ENCODE measurements at places on chromosomes 12 and 14. TPM values are rescaled to one million over a fixed set of nuclear protein-coding genes. Genes with fewer than 3 reads are reported as not detected.

OVCH1 gene
- polyA plus RNA-seq, result 0.19 TPM

FAM186B gene
- 0.04 TPM for polyA plus RNA-seq

MMP14 gene
- 7.6 TPM for polyA plus RNA-seq

DACT1 gene
- 0.88 TPM for polyA plus RNA-seq

ENDOU gene
- polyA plus RNA-seq, result 0.82 TPM

KITLG gene
- 1.6 TPM for polyA plus RNA-seq

FSCB gene
- polyA plus RNA-seq, result not detected

FAM234B gene
- 0.89 TPM for polyA plus RNA-seq

WIF1 gene
- polyA plus RNA-seq, result not detected

GRCh38 chr12:102957339-102958050, at the start of gene ASCL1:
Gene ASCL1 (plus strand): TSS chr12:102957674. CDS start chr12:102958245, 571 bp downstream.
- H3K4me3 ChIP-seq, result peak within 1 kb of the TSS; percentile 54
- no peak within 1 kb of the TSS for H3K27ac ChIP-seq
- H3K4me1 ChIP-seq, result no peaks in the 10 kb centered on the region
- peaks cover 98% of the 10 kb centered on the region for H3K27me3 ChIP-seq
- no peak for DNase-seq
- H3K36me3 ChIP-seq, result no peaks in the 10 kb centered on the region

DNA sequence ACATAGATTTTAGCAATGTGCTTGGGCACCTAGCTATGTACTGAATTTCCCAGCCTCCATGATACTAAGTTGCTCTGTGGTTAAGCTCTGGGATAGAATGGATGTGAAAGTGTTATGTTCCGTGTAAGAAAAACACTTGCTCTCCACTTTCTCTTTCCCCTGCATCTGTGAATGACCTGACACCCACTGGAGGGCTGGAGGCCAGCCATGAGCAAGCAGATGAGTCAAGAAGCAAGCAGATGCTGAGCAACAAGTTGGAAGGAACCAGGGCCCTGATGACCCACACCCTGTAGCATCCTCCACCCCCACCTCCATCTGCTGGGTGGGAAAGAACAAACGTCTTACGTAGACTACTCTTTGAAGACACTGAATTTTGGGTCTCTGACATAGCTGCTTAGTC, 56.6 kb downstream of the EID3 start:
- no peak overlapping the region for H3K4me3 ChIP-seq
- H3K27ac ChIP-seq, result no peak overlapping the region
- H3K27me3 ChIP-seq, result no peaks in the 10 kb centered on the region
- H3K36me3 ChIP-seq, result peaks cover 2% of the 10 kb centered on the region
- H3K4me1 ChIP-seq, result no peaks in the 10 kb centered on the region
- DNase-seq, result no peak

DNA sequence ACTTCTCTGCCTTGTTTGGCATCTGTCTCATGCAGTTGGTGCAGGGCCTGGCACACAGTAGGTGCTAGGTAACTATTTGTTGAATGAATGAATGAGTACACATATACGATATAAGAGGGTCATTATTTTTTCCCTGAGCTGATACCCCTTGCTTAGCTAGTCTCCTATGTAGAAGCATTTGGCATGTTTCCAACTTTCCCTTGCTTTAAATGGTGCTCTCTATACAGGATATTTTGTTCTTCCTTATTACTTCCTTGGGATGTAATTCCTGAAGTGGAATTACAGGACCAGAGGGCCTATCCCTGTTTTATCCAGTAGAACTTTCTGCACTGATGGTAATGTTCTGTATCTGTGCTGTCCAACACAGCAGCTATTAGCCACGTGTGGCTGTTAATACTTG, 250.1 kb upstream of the PWP1 start:
- H3K4me3 ChIP-seq, result no peak overlapping the region
- no peaks in the 10 kb centered on the region for H3K36me3 ChIP-seq
- H3K4me1 ChIP-seq, result no peaks in the 10 kb centered on the region
- H3K27me3 ChIP-seq, result no peaks in the 10 kb centered on the region

DNA sequence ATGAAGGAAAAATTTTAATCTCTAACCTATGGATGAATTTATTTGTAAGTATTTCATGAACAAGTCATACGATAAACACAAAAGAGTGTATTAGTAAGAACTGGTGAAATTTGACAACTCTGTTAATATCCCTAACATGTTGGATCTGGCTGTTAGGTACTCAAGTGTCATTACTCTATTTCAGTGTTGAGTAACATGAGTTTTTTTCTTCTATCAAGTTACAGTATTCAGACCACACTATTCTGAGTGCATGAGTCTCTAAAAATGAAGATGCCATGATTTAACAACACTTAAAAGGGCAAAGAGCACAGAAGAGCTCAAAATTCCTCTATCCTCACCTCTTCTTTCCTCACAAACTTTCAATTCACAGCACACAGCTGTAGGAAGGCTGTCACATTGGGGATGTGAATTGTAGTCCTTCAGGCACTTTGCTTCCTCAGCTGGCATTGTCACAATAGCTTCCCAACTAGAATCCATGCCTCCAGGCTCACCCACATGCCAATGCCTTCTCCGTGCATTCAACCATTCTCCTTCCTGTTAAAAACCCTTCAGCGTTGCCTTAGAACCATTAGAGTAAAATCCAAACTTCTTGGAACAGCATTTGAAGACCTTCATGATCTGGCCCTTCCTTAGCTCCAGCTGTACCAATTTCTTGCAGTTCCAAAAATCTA, 73.7 kb upstream of the DBX2 start:
- DNase-seq, result no peak
- H3K27me3 ChIP-seq, result no peaks in the 10 kb centered on the region
- no peak overlapping the region for H3K4me3 ChIP-seq
- peaks cover 9% of the 10 kb centered on the region for H3K4me1 ChIP-seq

DNA sequence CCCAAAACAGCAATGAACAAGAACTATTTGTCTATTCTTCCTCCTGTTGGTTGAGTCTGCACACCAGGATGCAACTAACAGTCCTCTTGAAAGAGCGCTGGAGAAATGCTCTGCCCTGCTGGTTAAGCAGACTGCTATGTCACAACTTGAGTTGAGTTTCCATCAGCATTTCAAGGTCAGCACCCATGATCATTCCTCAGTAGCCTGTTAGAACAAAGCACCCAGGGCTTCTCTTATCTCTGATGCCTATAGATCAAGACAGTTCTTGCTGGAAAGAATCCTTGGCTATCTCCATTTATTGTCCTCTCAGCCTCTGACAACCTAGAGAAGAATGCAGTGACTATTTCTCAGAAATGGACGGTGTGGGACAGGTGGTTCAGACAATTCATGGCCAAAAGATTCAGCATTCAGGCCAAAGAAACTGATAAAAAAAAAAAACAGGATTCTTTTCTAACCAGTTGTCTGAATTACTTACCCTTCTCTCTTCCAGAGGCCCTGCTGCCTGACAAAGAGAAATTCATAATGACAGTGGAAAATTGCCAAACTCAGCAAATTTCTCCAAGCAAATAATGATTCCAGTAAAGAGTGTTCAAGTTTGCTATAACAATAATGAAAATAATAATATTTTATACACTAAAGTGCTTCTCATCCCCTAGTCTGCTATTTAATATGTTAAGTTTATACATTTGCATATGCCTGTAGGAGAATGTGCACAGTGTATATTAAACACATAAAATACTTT, 306.7 kb downstream of the EMP1 start:
- no peaks in the 10 kb centered on the region for H3K27me3 ChIP-seq
- DNase-seq, result no peak
- H3K36me3 ChIP-seq, result no peaks in the 10 kb centered on the region

- no peak overlapping the region for H3K4me3 ChIP-seq
- H3K27me3 ChIP-seq, result no peaks in the 10 kb centered on the region
- no peak for DNase-seq
- H3K27ac ChIP-seq, result no peak overlapping the region
Measured at GRCh38 chr12:57166971-57167371, 19.6 kb upstream of the LRP1-AS start.

- no peak for DNase-seq
- no peaks in the 10 kb centered on the region for H3K4me1 ChIP-seq
- H3K36me3 ChIP-seq, result no peaks in the 10 kb centered on the region
- H3K4me3 ChIP-seq, result no peak overlapping the region
- H3K27ac ChIP-seq, result no peak overlapping the region
Measured at GRCh38 chr12:32714772-32715171, 35.7 kb downstream of the DNM1L start.

- H3K27me3 ChIP-seq, result no peaks in the 10 kb centered on the region
- no peak for DNase-seq
- no peaks in the 10 kb centered on the region for H3K36me3 ChIP-seq
- no peak overlapping the region for H3K4me3 ChIP-seq
- no peaks in the 10 kb centered on the region for H3K4me1 ChIP-seq
Measured at GRCh38 chr12:10052193-10052913, 21.9 kb downstream of the CLEC9A start.

DNA sequence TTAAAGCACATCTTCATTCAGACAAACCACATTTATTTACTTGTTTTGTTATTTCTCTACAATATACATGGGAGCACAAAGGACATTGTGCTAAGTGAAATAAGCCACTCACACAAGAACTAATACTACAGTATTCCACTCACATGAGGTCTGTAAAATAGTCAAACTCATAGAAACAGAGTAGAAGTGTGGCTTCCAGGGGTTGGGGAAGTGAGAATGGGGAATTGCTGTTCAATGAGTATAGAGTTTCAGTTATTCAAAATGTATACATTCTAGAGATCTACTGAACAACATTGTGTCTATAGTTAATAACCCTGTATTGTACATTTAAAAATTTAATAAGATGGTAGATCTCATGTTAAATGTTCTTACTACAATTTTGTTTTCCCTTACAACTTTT, 88.8 kb downstream of the ATXN7L3B start:
- DNase-seq, result no peak
- H3K36me3 ChIP-seq, result no peaks in the 10 kb centered on the region
- H3K4me3 ChIP-seq, result no peak overlapping the region
- H3K27ac ChIP-seq, result no peak overlapping the region
- no peaks in the 10 kb centered on the region for H3K4me1 ChIP-seq

DNA sequence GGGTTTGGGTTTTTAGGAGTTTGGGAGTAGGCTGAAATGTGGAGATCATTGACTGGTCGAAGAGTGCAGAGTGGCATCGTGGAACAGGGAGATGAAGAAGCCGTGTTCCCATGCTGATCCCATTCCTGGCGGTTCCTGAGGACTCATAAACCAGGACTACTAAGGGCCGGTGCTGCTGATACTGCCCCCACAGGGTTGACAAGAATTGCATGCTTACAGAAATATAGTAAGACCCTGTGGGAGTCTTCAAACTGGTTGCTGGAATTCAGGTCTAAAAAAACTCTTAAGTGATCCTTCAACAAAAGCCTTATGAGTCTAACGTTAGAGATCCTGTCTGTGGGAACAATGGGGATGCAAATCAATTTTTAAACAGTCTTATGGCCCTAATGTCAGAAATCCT, 64.0 kb upstream of the ARHGAP5 start:
- no peak overlapping the region for H3K27ac ChIP-seq
- H3K4me3 ChIP-seq, result no peak overlapping the region
- H3K4me1 ChIP-seq, result peaks cover 22% of the 10 kb centered on the region
- H3K36me3 ChIP-seq, result no peaks in the 10 kb centered on the region
- DNase-seq, result no peak

GRCh38 chr14:89650077-89650978, 233.3 kb upstream of the FOXN3 start:
- H3K4me1 ChIP-seq, result no peaks in the 10 kb centered on the region
- no peak overlapping the region for H3K27ac ChIP-seq
- no peaks in the 10 kb centered on the region for H3K27me3 ChIP-seq
- H3K36me3 ChIP-seq, result no peaks in the 10 kb centered on the region
- H3K4me3 ChIP-seq, result no peak overlapping the region

- no peak overlapping the region for H3K4me3 ChIP-seq
- no peak overlapping the region for H3K27ac ChIP-seq
- H3K4me1 ChIP-seq, result peaks cover 32% of the 10 kb centered on the region
- DNase-seq, result no peak
- H3K27me3 ChIP-seq, result no peaks in the 10 kb centered on the region
Measured at GRCh38 chr14:75335571-75335970, 56.9 kb downstream of the FOS start.

- no peaks in the 10 kb centered on the region for H3K27me3 ChIP-seq
- DNase-seq, result peak; percentile 59
- H3K4me3 ChIP-seq, result no peak overlapping the region
- H3K27ac ChIP-seq, result peak overlapping the region; percentile 55
Measured at GRCh38 chr12:124497039-124497438, 70.4 kb downstream of the NCOR2 start.

DNA sequence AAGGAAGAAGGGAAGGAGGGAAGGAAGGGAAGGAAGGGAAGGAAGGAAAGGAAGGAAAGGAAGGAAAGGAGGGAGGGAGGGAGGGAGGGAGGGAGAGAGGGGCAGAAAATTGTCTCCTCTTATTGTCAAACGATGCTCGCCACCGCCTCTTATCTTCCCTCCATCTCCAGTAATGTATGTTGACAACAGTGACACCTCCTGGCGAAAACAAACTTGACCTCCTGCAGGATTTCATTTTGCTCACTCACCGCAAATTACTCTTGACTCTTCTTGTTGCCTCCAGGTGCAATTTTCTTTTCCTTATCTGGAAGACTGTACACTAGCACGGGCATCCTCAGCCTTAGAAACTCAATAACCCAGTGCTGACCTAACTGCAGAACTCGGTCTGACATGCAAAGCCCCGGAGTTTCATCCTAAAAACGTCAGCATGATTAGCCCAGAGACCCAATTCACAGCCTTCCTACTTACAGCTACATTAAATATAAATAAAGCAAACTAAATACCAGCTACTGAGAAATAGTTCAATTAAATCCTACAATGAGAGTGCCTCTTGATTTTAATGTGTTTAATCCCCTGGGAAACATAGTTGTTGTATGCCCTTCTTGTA, 512.4 kb upstream of the TMPO start:
- H3K4me3 ChIP-seq, result no peak overlapping the region
- H3K27ac ChIP-seq, result no peak overlapping the region
- no peak for DNase-seq
- no peaks in the 10 kb centered on the region for H3K4me1 ChIP-seq
- no peaks in the 10 kb centered on the region for H3K27me3 ChIP-seq

DNA sequence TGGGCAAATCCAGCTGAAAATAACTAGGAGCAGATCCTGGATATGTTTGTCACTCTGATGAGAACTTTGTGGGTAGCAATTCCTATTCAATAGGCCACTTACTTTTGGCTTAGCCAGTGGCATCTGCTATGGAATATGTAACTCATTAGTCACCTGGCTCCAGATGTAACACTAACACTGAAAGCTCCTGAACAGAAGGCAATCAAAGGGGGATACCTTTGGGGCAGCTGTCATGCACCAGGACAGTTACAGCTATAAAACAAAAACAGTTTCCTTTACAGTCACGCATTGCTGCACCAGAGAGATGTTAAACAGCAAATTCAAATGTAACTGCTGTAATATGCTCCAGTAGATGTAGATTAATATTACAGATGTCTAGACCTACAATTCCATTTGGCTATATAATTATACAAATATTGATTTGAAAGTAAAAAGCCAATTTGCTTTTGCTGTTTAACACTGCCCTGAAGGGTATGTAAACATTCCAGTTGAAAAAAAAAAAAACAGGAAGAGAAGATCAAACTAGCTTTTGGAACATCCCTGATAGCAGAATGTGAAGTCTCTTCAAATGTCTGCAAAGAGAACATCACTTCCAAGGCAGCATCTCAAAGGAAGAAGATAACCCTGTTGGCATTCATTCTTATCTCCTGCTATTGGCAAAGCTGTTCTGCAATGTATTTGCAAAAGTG, 18.4 kb downstream of the RACGAP1 start:
- H3K27ac ChIP-seq, result no peak overlapping the region
- H3K36me3 ChIP-seq, result peaks cover 7% of the 10 kb centered on the region
- no peak overlapping the region for H3K4me3 ChIP-seq
